ENCODE measurements at places on chromosomes 1 and 21.

- no peak for DNase-seq
These were observed 22.8 kb upstream of the SSBP3 start for GRCh38 chr1:54428837-54429518.

GRCh38 chr21:44727321-44727720, 15.9 kb upstream of the TSPEAR start:
- no peak for DNase-seq

DNA sequence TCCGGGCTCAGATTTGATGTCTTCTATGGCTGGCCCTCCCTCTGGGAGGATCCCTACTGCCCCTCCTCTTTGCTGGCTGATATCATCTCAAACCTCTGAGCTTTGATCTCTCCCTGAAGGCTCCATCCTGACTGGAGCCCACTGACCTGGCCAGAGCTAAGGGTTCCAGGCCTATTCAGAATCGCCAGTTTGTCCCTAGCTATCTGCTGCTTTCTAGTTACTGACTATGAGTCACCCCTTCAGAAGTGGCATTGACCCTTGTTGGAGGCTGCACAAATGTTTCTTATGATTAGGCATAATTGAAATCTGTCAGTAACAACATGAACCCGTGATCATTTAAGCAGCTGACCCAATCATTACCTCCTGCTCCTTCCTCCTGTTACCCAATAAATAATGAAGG, 87.1 kb downstream of the ABCA4 start:
- DNase-seq, result no peak

GRCh38 chr1:219926363-219926998, 1.9 kb downstream of the SLC30A10 start:
- no peak for DNase-seq

- DNase-seq, result no peak
These were observed 23.4 kb upstream of the HSD3B1 start for GRCh38 chr1:119483441-119484200.

DNA sequence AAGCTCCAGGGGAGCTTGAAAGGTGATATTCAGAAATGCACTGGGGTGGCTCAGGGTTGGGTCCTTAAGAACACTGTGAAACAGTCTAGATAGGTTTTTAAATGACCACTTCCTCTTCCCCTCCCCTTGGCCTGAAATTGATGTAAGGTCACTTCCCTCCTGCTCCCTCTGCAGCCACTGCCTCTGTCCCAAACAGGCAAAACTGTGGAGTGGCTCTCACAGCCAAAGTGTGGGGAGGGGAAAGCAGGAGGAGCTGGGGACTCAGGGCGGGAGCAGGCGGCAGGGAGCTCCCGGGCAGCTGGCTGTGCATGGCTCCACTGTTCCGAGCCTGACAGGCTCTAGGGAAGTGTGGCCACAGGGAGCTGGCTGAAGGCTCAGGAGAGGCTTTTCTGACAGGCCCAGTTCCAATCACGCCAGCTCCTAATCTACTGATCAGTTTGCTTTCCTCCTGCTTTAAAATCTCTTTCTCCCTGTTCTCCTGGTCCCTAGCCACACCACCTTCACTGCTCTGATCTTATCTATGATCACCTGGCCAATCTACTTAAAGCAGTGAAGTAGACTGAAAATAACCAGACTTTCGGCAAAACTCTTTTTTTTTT, 5.1 kb upstream of the CSRP1 start:
- peak; percentile 76 for DNase-seq

DNA sequence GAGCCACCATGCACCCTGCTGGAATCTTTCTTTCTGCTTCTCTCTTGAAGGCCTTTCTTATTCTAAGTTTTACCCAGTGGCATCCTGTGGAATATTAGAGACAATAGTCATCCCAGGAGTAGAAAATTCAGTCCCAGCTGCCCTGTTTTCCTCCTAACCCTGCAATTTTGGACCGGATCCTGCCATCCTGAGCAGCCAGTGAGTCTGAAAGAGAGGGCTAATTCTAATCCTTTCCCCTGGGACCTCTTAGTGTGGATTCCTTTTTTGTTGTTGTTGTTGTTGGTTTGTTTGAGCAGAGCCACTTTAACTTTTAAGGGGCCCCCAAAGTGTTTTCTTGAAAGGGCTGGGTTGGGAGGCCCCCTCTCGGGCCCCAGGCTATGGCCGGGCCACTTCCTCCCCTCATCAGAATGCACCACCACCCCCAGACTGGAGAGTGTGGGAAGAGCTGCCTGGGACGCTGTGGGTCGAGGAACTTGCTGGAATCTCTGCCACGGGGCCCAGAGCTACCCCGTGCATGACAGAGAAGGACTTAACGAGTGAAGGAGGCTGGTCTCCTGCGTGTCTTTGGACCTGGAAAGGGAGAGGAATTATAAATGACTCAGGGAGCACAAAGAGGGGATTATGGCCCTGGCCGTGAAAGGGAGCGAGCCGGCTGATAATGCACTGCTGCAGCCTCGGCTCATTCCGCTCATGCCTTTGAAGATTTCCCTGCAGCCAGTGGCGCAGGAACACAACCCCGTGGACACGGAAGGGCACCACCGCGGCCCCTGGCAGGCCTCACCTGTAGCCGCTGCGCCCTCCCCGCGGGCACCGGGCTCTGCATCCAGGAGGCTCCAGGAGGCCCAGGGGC, 81.0 kb upstream of the AKT3 start:
- no peak for DNase-seq

GRCh38 chr21:39924577-39925308, 57.5 kb downstream of the PCP4 start:
- DNase-seq, result no peak

- no peak for DNase-seq
These were observed 6.9 kb upstream of the TMEM269 start for GRCh38 chr1:42777852-42778251.

DNA sequence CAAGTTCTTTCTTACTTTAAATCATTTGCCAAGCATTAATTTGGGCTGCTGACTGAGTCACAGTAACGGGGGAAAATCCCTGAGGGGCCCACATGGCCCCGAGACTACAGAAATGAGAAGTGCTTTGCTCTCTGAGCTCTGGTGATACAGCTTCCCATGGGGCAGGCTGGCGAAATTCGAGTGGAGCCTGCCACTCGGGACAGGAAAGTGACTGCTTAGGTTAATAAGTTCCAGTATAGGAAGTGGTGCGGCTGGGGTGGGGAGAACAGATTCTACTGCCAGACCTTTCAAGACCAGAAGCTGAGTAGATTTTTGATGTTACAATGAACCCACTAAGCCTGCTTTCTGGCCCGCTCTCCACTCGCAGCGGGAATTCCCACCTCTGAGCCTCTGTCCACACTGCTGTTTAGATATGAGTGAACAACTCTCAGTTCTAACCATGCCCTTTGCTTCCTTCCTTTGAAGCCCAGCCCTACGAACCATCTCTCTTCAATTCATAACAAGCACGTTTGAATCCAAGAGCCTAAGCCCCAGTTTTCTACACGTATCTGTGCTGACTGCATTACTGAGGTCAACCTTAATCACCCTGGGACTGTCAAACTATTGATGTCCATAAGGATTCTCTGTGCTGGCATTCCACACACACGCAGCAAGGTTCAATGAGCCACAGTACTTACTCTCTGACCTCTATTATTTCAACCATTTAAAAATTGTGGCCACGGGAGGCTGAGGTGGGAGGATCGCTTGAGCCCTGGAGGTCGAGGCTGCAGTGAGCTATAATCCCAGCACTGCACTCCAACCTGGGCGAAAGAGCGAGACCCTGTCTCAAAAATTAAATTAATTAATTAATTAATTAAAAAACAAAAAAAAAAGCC, 9.6 kb downstream of the ZBTB17 start:
- peak; percentile 53 for DNase-seq

GRCh38 chr21:31446226-31446855, 102.3 kb upstream of the TIAM1 start:
- DNase-seq, result no peak

- no peak for DNase-seq
These were observed 20.3 kb upstream of the CLSTN1 start for GRCh38 chr1:9844106-9844505.

- DNase-seq, result no peak
These were observed 350.3 kb upstream of the LYPLAL1 start for GRCh38 chr1:218823291-218823900.

GRCh38 chr1:247421074-247421473, 5.1 kb downstream of the NLRP3 start:
- DNase-seq, result no peak

- no peak for DNase-seq
These were observed 163.9 kb downstream of the LEPR start for GRCh38 chr1:65584399-65584798.

GRCh38 chr1:84367219-84367618, 31.1 kb upstream of the DNASE2B start:
- no peak for DNase-seq

DNA sequence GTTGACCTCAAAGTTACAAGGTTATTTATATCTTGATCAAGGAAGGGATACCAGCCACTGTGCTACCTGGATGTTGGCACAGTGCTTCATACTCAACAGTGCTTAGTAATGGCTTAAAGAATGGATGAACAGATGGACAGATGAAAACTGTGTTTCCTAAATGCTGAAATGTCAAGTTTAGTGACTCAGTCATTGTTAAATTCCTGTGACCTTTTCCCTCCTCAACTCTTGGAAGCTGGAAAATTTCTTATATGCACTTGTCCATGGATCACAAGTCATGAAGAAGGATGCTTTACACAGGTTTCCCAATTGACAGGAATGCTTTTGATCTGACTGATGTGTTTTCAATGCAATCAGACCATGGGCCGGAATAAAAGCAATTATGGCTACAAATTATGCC, 39.6 kb upstream of the SLC19A2 start:
- DNase-seq, result no peak

GRCh38 chr1:238826891-238827290, 559.5 kb upstream of the CHRM3 start:
- no peak for DNase-seq

DNA sequence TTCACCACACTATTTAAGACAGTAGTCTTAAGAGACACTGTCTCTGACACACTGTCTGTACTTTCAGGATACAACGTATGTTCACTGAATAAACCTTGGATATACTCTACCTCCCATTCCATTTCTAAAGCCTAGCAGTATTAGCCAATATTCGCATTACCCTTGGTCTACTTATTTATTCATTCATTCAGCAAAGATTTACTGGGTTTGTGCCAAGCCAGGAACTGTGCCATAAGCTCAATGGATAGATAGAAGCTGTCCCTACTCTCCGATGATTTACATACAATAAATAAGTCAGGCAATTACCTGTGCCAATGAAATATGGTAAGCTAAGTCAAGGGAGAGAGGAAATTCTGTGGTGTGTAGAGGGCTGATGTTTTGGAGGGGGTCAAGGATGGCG, 195.2 kb upstream of the RAB4A start:
- DNase-seq, result no peak

- DNase-seq, result no peak
These were observed 677.8 kb downstream of the USP25 start for GRCh38 chr21:16407403-16408240.

DNA sequence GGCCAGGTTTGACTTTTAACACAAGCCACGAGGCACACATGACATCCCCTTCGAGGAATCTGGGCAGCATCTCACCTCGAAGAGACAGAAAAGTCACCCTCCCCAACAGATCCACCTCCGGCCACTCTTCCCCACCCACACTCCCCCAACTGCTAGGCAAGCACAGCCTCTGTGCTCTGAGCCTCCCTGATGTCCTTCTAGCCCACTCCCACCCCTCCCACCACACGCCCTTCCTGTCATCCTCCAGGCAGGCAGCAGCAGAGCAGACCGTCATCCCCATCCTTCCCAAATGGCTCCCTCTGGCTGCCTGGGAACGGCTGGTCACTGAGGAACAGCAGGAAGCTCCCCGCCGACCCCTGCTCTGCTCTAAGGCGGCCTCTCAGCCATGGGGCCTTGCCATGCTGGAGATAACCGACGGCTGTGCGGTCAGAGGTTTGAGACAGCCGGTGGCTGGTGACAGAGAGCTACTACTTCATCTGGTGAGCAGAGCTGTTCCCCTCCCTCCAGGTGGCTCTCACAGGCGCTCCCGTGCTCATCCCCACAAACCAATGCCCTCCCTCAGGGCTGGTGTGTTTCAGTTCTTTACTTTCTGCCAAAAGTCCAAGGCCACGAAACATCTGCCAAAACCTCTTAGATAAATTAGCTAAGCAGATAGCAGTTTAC, 25.6 kb downstream of the NPHP4 start:
- no peak for DNase-seq

DNA sequence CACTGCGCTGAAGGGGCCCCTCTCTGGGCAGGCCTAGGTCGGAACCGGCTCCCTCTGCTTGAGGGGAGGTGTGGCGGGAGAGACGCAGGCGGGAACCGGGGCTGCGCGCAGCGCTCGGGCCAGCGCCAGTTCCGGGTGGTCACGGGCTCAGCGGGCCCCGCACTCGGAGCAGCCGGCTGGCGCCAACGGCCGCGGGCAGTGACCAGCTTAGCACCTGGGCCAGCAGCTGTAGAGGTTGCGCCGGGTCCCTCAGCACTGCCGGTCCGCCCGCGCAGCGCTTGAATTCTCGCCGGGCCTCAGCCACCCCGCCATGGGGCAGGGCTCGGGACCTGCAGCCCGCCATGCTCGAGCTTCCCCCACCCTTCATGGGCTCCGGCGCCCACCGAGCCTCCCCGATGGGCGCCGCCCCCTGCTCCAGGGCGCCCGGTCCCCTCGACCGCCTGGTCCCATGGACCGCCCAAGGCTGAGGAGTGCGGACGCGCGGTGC, 254.6 kb downstream of the COL11A1 start:
- DNase-seq, result no peak

GRCh38 chr1:1153874-1154273, 19.8 kb upstream of the TTLL10 start:
- no peak for DNase-seq

DNA sequence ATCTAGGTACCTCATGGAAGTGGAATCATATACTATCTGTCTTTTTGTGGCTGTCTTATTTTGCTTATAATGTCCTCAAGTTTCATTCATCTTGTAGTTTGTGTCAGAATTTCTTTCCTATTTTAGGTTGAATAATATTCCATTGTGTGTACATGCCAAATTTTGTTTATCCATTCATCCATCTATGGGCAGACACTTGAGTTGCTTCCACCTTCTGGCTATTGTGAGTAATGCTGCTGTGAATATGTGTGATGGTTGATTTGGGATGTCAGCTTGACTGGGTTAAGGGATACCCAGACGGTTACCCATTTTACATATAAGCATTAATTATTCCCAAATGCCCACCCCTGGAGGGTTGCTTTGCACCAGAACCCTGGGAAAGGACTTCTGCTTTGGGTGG, 477.5 kb downstream of the PTPRU start:
- DNase-seq, result no peak

GRCh38 chr1:226050133-226050532, 12.4 kb upstream of the H3-3A start:
- DNase-seq, result no peak

DNA sequence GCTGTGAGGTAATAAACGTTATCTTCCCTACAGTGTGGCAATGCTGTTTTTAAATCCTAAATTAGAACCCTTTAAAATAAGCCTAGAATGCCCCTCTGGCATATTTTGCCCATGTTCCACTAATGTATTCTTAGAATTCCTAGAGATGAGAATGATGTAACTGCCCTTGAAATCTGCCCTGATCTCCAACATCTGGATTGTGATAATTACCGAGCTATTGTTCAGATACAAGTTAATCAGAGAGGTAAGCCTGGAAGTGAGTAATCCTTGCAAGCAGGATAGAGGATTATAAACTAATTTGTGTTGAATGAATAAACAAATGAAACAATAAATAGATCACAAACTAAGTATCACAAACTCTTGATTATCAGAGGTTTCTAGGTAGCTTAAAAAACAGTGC, 107.8 kb upstream of the DMRTA2 start:
- no peak for DNase-seq

- DNase-seq, result no peak
These were observed 3.8 kb downstream of the DYRK1A start for GRCh38 chr21:37370152-37371040.

GRCh38 chr1:215895276-215895675, 328.2 kb downstream of the KCTD3 start:
- no peak for DNase-seq

Data from hippocampal formation (tissue), 2 donors.